ENCODE measurements at places on chromosomes 11 and 22.

- H3K4me1 ChIP-seq, result peaks cover 62% of the 10 kb centered on the region
- H3K27ac ChIP-seq, result peak overlapping the region; percentile 97
- H3K27me3 ChIP-seq, result no peaks in the 10 kb centered on the region
- H3K4me3 ChIP-seq, result peak overlapping the region; percentile 96
Observed at GRCh38 chr11:65571940-65572339, 398 bp upstream of the FAM89B start.

- peaks cover 58% of the 10 kb centered on the region for H3K4me1 ChIP-seq
- no peak overlapping the region for H3K4me3 ChIP-seq
- peak overlapping the region; percentile 92 for H3K27ac ChIP-seq
- no peak for DNase-seq
Observed at GRCh38 chr11:75563978-75564552, 2.0 kb downstream of the SERPINH1 start.

DNA sequence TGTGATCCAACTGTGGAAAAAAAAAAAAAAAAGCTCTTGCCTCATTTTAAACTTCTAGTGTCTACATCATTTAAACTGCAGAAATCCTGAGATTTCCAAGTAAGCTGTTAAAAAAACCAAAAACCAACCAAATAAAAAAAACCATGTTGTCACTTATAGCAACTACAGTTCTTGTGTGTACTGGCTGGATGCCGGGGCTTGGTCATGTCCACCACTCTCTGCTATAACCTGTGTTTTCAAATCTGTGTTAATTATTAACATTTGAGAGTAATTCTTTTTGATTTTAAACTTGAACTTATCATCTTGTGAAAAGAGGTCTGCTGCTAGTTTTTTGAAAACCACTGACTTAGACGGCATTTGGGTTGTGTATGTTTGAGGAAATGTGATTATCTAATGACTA is 32.2 kb upstream of the BID start:
- peaks cover 4% of the 10 kb centered on the region for H3K4me1 ChIP-seq
- no peak for DNase-seq
- H3K36me3 ChIP-seq, result peaks cover 66% of the 10 kb centered on the region
- H3K27me3 ChIP-seq, result no peaks in the 10 kb centered on the region
- no peak overlapping the region for H3K4me3 ChIP-seq

DNA sequence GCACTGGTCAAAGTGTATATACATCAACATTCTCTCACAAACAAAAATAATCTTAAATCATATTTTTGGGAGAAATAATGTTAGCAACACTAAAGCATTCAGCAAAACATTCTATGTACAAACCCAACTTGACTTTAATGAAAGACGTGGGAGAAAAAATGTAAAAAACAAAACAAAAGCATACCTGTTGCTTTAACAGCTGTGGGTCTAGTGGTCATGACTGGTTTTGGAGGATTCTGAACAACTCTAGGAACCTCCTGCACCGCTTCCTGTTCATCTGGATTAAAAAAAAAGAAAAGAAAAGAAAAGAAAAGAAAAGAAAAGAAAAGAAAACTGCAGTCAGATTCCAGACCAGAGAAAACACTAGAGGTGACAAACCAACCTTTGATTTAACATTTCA is 2.1 kb downstream of the FNBP4 start:
- H3K36me3 ChIP-seq, result peaks cover 44% of the 10 kb centered on the region
- H3K4me3 ChIP-seq, result no peak overlapping the region
- no peaks in the 10 kb centered on the region for H3K27me3 ChIP-seq
- H3K27ac ChIP-seq, result no peak overlapping the region
- H3K4me1 ChIP-seq, result peaks cover 23% of the 10 kb centered on the region

GRCh38 chr22:30033901-30034300 is 46.4 kb upstream of the HORMAD2 start:
- H3K27me3 ChIP-seq, result no peaks in the 10 kb centered on the region
- H3K27ac ChIP-seq, result no peak overlapping the region
- no peak for DNase-seq
- no peaks in the 10 kb centered on the region for H3K36me3 ChIP-seq
- no peaks in the 10 kb centered on the region for H3K4me1 ChIP-seq
- H3K4me3 ChIP-seq, result no peak overlapping the region

DNA sequence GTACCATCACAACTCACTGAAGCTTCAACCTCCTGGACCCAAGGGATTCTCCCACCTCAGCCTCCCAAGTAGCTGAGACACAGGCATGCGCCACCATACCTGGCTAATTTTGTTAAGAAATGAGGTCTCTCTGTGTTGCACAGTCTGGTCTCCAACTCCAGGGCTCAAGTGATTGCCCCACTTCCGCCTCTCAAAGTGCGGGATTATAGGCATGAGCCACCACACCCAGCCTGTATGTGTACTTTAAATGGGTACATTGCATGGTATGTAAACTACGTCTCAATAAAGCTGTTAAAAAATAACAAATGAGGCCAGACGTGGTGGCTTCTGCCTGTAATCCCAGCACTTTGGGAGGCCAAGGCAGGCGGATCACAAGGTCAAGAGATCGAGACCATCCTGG is 36.2 kb upstream of the DDX6 start:
- H3K36me3 ChIP-seq, result no peaks in the 10 kb centered on the region
- no peak overlapping the region for H3K4me3 ChIP-seq
- no peak overlapping the region for H3K27ac ChIP-seq
- H3K27me3 ChIP-seq, result no peaks in the 10 kb centered on the region
- DNase-seq, result no peak

DNA sequence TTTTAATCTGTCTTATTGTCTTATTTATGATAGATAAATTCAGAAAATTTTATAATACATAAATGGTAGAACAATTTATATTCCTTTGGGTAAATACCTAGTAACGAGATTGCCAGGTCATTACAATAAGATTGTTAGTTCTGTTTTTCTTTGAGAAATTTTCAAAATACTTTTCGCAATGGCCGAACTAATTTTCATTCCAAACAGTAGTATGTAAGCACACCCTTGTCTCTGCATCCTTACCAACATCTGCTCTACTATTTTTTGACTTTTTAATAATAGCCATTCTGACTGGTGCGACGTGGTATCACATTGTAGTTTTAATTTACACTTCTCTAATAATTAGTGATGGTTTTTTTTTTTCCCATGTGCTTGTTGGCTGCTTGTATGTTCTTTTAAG is 351.4 kb upstream of the LUZP2 start:
- no peaks in the 10 kb centered on the region for H3K36me3 ChIP-seq
- H3K27ac ChIP-seq, result no peak overlapping the region
- H3K4me1 ChIP-seq, result no peaks in the 10 kb centered on the region
- no peak overlapping the region for H3K4me3 ChIP-seq
- no peaks in the 10 kb centered on the region for H3K27me3 ChIP-seq
- no peak for DNase-seq

GRCh38 chr11:30091737-30092136 is 74.9 kb upstream of the KCNA4 start:
- DNase-seq, result no peak
- H3K27ac ChIP-seq, result no peak overlapping the region
- no peaks in the 10 kb centered on the region for H3K4me1 ChIP-seq
- no peaks in the 10 kb centered on the region for H3K36me3 ChIP-seq
- H3K4me3 ChIP-seq, result no peak overlapping the region

DNA sequence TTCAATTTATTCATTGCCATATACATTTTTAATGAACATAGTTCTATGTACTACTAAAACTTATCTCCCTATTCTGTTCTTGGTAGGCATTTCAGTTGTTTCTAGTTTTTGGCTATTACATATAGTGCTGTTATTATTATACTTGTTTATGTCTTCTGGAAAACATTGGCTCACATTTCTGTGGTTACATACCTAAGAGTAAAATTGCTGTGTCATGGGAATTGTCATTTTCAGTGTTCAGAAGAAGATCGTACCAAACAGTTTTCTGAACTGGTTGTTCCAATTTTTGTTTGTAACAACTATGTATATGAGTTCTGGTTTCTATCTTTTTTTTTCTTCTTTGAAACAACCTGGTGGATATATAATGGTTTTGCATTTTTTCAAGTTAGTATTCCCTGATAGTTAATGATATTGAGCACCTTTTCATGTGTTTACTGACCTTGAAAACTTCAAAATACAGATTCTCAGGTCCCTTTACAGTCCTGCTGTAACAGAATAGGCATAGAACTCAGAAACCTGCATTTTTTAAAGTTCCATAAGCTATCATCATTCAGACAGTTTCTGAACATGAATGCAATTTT is 230.7 kb downstream of the JRKL start:
- H3K36me3 ChIP-seq, result no peaks in the 10 kb centered on the region
- no peaks in the 10 kb centered on the region for H3K4me1 ChIP-seq
- H3K27me3 ChIP-seq, result no peaks in the 10 kb centered on the region
- no peak overlapping the region for H3K27ac ChIP-seq
- H3K4me3 ChIP-seq, result no peak overlapping the region

DNA sequence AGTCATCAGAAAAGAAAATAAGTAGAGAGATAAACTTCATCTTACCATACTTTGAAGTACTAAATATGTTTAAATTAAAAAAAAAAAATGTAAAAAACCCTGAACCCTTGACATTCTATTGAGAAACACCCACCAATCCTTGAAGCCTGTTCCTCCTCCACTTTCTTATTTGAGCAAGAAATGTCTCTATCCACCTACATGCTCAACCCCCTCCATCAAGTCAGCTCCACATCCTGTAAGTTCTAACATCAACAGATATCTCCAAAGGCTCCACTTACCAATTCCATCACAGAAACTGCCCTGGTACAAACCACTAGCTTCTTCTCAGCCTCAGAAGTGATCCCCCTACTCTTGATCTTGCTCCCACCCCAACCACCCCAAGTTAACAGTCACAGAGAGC is 32.5 kb upstream of the FAT3 start:
- H3K36me3 ChIP-seq, result no peaks in the 10 kb centered on the region
- no peaks in the 10 kb centered on the region for H3K27me3 ChIP-seq
- DNase-seq, result no peak
- H3K4me3 ChIP-seq, result no peak overlapping the region

GRCh38 chr22:22060200-22061084 is 77.9 kb upstream of the TOP3B start:
- no peaks in the 10 kb centered on the region for H3K36me3 ChIP-seq
- H3K27ac ChIP-seq, result no peak overlapping the region
- no peaks in the 10 kb centered on the region for H3K27me3 ChIP-seq

GRCh38 chr22:39589875-39590274 is 19.3 kb downstream of the CACNA1I start:
- H3K27ac ChIP-seq, result no peak overlapping the region
- DNase-seq, result no peak
- H3K27me3 ChIP-seq, result no peaks in the 10 kb centered on the region
- no peaks in the 10 kb centered on the region for H3K4me1 ChIP-seq
- H3K36me3 ChIP-seq, result no peaks in the 10 kb centered on the region

DNA sequence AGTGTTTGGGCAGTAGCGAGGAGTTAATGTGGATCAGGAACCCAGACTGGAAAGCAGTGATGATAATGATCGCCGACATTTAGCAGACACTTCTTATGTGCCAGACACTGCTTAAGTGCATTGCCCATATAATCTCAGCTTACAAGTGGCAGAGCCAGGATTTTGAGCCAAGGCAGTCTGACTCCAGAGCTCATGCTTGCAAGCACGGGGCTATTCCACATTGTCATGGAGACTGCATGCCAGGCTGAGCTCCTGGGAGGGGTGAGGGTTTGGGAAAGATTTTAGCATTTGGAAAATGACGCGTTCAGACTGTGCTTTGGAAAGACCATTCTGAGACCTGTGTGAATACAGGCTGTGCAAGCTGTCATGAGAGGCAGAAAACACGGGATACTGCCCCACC is 302.7 kb downstream of the DDX10 start:
- no peak overlapping the region for H3K27ac ChIP-seq
- H3K36me3 ChIP-seq, result no peaks in the 10 kb centered on the region
- H3K27me3 ChIP-seq, result no peaks in the 10 kb centered on the region
- no peaks in the 10 kb centered on the region for H3K4me1 ChIP-seq
- H3K4me3 ChIP-seq, result no peak overlapping the region

GRCh38 chr11:134409552-134410429 is 2.3 kb downstream of the B3GAT1 start:
- H3K27me3 ChIP-seq, result no peaks in the 10 kb centered on the region
- no peak for DNase-seq
- H3K4me3 ChIP-seq, result no peak overlapping the region
- no peaks in the 10 kb centered on the region for H3K4me1 ChIP-seq
- no peak overlapping the region for H3K27ac ChIP-seq

- no peaks in the 10 kb centered on the region for H3K4me1 ChIP-seq
- no peak overlapping the region for H3K4me3 ChIP-seq
- H3K36me3 ChIP-seq, result no peaks in the 10 kb centered on the region
Observed at GRCh38 chr11:2276280-2277007, 6.1 kb upstream of the ASCL2 start.

DNA sequence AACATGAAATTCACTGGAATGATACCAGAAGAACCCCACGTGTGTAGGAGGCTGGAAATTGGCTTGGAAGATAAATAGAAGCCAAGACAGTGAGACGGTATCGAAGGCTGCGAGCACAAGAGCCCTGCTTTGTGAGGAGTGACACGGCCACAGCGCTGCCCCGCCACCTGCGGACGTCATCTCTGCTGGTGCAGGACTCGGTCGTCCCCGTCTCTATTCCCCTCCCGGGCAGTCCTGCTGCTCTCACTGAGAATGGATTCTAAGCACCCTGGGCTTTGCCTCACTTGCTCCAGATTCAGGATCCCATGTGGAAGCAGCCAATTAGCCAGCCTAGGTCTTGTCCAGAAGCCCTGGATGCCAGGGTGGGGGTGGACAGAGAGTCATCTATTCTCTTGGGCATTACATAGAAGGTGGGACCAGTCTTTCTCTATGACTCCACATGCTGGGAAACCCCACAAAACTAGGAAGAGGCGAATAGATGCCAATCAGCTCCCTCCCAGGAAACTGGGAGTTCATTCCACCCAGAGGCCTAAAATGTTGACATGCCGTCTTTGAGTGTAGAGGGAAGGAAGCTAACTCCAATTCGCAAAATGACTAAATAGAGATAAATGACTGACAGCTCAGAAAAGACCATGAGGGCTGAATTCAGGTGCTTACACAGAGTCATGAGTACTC is 25.1 kb downstream of the APOL3 start:
- no peaks in the 10 kb centered on the region for H3K4me1 ChIP-seq
- no peak for DNase-seq
- no peak overlapping the region for H3K4me3 ChIP-seq
- H3K36me3 ChIP-seq, result no peaks in the 10 kb centered on the region

DNA sequence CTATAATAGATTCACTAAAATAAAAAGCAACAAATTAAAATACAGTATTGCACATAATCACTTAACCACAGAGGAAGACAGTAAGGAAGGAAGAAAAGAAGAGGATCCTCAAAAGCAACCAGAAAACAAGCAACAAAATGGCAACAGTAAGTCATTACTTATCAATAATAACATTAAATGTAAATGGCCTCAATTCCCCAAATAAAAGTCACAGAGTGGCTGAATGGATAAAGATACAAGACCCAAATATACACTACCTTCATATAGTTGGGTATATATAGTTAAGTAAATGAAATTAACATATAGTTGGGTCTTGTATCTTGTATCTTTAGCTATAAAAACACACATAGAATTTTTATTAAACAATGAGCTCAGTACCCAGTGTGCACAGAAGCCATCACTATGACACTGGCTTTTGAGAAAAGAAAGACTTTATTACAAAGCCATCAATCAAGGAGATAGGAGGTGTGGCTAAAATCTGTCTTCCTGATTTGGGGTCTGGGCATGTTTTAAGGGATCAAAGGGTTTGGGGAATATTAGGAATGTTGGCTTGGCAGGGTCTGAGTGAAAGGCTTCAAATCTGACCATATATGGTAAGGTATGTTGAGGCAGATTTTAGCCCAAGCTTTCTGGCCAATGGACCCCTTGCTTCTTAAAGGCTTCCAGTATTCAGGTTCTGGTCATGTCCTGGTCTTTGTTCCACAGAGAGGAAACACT is 13.4 kb upstream of the GLYAT start:
- H3K4me1 ChIP-seq, result no peaks in the 10 kb centered on the region
- no peaks in the 10 kb centered on the region for H3K36me3 ChIP-seq
- no peak overlapping the region for H3K27ac ChIP-seq
- no peaks in the 10 kb centered on the region for H3K27me3 ChIP-seq
